ENCODE measurements at places on chromosomes 5 and 9. TPM values are rescaled to one million over a fixed set of nuclear protein-coding genes. Genes with fewer than 3 reads are reported as not detected.

- no peak for DNase-seq
Observed at GRCh38 chr9:9079473-9079872, 1279.9 kb upstream of the DMAC1 start.

DNA sequence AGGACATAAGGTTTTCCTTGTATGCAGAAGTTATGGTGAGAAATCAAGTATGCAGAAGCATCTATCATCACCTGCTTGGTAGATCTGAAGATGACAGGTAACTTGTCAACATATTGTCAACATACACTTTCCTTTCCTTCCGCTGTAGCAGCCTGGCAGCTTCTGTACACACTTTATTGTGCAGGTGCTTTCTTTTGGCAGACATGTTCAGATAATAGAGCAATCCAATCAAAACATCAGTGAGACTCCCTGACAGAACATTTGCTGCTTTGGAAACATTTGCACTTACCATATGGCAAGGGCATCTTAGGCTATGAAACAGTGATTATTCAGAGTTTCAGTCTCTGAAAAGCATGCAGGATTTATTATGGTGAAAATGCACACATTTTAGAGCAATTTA lies 161.1 kb upstream of the CDH12 start:
- DNase-seq: no peak

DNA sequence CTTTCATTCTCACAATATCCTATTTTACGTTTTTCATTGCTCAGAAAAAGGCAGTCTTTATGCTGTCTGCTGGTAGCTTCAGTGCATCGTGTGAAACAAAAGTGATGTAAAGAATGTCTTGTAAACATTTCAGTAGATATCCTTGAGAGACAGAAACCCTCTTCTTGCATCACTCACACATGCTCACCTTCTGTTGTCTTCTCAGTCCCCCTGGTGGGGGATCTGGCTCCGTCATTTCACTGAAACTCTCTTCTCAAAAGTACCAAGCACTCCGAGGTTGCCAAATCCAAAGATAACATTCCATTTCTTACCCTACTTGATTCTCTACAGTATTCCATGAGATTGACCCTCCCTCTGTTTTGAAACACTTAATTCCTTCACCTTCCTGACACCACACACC lies 46.1 kb upstream of the PCA3 start:
- no peak for DNase-seq

DNA sequence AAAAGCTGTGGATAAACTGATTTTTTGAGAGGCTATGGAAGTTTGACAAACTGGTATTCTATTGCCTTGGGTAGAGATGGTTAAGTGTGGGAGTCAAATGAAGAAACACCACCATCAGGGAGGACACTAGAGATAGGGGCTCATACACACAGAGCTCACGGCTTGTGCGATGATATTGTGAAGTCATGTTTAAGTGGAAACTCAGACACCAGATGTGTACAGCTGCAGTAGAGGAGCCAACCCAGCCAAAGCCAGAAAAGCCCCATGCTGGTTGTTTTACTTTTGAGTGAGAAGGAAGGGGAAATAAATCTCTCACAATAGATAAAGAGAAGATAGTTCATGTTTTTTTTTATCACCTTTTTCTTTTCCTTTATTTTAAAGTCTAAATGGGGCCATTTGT lies 377.7 kb downstream of the DMRT2 start:
- no peak for DNase-seq

GRCh38 chr9:89603767-89604665 lies 796 bp upstream of the GADD45G start:
- DNase-seq: peak; percentile 90

- DNase-seq: no peak
Observed at GRCh38 chr9:18023332-18023731, 444.5 kb downstream of the SH3GL2 start.

EGFLAM gene
- 6.3 TPM for total RNA-seq

FOXD4 gene
- not detected for total RNA-seq

GRCh38 chr9:95585824-95586223 lies 69.1 kb upstream of the PTCH1 start:
- no peak for DNase-seq

HMCN2 gene
- total RNA-seq: 5.3 TPM

- DNase-seq: no peak
Observed at GRCh38 chr5:31328040-31328733, 134.7 kb downstream of the CDH6 start.

SLC36A2 gene
- not detected for total RNA-seq

DNA sequence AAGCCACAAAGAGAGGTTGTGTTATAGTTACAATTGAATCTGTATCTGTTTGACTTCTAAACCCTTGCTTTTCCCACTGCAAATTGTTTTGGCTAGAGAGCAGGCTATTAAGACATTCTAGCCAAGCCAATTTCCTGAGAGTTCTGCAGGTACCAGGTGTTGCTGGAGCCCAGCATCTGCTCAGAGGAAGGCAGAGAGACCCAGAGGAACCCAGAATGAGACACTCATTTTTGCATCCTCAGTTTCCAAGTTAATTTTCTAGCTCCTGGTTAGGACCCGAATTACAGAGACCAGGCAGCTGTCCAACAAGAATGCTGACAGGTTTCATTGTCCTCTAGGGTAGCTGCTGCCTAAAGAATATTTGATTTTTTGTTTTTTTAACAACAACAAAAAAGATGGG lies 266.2 kb downstream of the TRIM32 start:
- DNase-seq: no peak

PTGDS gene
- total RNA-seq: 1,323 TPM

- no peak for DNase-seq
Observed at GRCh38 chr5:6252581-6252980, 125.8 kb downstream of the MED10 start.

DNA sequence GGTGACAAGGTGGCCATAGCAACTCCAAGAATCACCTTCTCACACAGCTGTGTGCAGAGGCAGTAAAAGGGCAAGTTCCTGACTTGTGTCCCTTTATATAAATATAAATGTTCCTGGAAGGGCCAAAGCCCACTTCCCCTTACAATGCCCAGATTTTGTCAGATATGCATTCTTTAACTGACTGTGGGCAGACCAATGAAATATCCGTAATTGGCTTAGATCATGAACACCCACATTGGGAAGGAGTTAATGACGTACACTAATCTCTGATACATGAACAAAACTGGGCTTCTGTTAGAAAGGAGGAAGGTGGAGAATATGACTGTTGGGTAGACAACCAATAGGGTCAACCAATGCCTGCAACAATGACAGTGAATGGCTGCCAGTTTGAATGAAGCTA lies 397.2 kb upstream of the CLINT1 start:
- DNase-seq: no peak

DNA sequence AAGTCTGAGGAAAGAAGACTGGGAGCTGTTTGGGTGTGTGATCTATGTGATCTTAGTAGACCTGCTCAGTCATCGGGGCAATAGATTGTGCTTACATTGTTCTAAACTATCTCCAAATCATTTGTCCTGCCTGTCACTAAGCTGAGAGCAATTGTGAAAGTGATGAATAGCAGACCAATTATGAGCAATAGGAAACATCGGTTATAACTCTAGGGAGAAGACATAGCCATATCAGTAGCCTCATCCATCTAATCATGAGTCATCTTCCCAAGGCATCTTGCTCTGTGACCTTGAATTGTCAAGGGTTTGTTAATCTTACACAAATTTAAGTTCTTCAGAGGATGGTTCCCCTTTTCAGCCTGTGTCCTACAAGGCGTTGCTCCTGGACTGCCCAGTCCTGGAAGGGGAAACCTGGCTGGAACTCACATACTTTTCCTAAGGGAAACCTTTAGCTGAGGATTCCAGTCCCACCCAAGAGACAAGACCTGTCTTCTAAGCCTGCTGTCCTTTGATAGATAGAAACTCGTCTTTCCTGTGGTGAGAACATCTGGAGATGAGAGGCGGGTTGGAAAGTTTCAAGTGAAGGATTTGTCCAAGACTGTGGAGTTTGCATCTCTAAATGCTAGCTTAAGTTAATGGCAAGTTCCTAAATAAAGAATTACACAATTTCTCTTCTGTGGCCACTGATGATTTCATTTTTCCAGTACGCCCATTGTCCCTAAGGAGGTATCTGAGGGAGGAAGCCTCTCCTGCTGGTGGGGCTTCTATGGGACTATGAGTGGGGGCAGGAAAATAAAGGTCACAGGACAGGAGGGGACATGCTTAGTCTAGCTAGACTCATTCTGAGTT lies 53.9 kb upstream of the TRIM32 start:
- DNase-seq: no peak

DNA sequence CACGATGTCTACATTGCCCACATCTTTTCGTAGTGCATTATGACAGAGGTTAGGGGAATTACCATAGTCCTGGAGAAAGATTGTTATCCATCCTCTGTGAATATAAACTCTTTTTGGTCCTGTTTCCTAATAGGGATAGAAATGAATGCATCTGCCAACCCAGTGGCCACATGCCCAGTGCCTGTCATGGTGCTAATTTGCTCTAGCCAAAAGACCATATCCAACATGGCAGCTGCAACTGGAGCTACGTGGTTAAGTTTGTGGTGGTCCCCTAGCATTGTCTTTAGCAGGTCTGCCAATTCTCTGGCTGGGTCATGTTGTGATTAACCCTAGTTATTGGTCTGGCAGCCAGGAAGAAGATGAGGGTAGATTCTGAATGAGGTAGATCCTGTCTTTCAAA lies 87.5 kb downstream of the FGF18 start:
- no peak for DNase-seq

DOCK8 gene
- total RNA-seq: 2.4 TPM

GRCh38 chr5:28430565-28431178 lies 1392.3 kb upstream of the CDH9 start:
- no peak for DNase-seq

DNA sequence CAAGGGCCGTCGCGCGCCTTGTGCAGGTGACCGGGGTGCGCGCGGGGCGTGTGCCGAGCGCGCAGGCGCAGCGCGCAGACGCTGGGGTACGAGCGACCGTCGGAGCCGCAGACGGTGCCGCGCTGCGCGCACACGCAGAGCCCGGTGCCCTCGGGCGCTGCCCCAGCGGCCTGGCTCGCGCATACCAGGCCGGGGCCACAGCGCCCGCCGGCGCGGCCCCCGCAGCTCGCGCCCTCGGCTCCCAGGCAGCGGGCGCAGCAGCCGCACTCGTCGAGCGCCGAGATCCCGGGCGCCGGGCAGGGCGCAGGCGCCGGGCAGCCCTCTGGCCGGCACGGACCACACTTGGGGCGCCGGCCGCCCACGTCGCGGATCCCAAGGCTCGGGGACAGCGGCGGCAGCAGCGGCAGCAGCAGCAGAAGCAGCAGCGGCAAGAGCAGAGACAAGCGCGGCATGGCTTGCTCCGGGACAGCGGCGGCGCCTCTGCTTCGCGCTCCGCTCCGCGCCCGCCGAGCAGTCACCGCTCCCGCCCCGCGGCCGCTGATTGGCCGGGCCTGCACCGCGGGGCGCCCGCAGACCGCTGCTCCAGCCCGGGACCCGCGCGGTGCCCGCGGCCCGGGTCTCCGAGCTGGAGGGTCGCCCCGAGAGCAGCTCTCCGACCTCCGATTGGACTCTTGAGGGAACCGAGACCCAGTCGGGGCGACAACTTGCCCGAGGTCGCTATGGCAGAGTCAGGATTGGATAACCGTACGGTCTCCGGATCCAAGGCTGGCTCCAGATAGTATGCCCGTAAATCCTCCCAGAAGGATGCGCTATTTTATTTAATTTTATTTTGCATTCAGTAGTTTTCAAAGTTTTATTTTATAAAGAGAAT lies at the start of gene IGFBPL1:
Gene IGFBPL1, minus strand, starts transcription at position 482 of the 871 bp plus-strand sequence. Its CDS starts 30 bp downstream, at position 452.
- DNase-seq: peak; percentile 5

TAF11L10 gene
- total RNA-seq: not detected

GRCh38 chr5:180041301-180042274 lies 30.0 kb downstream of the RNF130 start:
- no peak for DNase-seq

GRCh38 chr5:666816-667498 lies 26.2 kb downstream of the TPPP start:
- no peak for DNase-seq

ANKRD34B gene
- total RNA-seq: not detected

- no peak for DNase-seq
Observed at GRCh38 chr5:81787474-81788242, 36.8 kb upstream of the SSBP2 start.

DNA sequence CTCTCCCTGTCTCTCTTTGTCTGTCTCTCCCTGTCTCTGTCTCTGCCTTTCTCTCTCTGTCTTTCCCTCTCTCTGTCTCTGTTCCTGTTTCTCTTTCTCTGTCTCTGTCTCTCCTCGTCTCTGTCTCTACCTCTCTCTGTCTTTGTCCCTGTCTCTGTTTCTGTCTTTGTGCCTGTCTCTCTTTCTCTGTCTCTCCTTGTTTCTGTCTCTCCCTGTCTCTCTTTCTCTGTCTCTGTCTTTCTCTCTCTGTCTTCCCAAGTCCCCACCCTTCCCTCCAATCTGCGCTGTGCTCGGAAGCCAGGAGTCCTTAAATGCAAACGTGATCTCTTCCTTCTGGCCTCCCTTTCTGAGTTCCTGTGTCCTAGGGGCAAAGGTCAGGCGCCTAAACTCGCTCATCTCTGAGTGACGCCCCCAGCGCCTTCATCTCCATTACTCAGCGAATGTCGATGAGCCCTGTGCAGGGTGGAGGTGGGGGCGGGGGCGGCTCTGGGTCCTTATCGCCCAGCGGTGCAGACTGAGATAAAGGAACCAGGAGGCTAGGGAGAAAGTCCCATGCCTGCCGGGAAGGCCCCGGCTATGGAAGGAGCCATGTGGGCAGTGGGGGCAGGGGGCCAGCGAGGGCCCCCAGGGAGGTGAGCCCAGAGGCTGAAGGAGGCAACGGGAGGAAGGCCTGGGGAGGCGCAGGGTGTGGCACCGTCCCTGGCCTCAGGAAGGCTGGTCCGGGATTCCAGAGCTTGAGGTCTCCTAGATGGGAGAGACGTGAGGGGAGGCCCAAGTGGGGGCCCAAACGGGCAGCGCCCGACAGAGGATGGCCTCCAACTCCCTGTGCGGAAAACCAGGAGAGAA lies 1.5 kb upstream of the SLC6A19 start:
- no peak for DNase-seq

G3BP1 gene
- total RNA-seq: 99.4 TPM

DNA sequence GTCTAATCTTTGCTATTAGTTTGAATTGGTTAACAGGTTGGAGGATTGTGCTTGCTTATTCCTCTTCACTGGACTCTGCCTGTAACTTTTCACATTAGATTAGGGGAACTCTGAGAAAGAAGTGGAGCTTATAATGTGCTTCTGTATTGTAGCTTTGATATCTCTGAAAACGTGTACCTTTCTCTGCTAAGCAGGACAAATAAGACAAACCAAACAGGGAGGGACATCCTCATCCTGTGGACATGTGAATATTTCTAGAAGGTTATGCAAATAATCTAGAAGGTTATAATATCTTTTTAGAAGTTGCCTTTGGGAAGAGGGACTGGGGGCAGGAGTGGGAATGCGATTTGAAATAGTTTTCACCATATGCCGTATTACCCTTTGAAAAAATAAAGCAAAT lies 11.7 kb downstream of the IQGAP2 start:
- no peak for DNase-seq

- DNase-seq: peak; percentile 81
Observed at GRCh38 chr9:5500441-5501235, 9.7 kb upstream of the PDCD1LG2 start.

CTXN3 gene
- not detected for total RNA-seq

GRCh38 chr5:84393969-84394368 lies 9.3 kb upstream of the EDIL3 start:
- no peak for DNase-seq

MAMDC2 gene
- total RNA-seq: 3.6 TPM

FBP2 gene
- not detected for total RNA-seq

GRCh38 chr9:135887021-135887507 lies 20.3 kb downstream of the CAMSAP1 start:
- DNase-seq: no peak

All from cardiac septum (tissue), 1 donor.